Stimulated activated memory B cell treated with anti-CD40 and anti-IgM and Interleukin-4, amounts not matched to agents 10 μg/mL and 1 μg/mL and 100 μg/mL, for 72 hours (primary cell): ENCODE measurements at places on chromosomes 16 and 17.
A peak's percentile ranks its signal among the peaks of the same experiment; 100 is the strongest.

DNA sequence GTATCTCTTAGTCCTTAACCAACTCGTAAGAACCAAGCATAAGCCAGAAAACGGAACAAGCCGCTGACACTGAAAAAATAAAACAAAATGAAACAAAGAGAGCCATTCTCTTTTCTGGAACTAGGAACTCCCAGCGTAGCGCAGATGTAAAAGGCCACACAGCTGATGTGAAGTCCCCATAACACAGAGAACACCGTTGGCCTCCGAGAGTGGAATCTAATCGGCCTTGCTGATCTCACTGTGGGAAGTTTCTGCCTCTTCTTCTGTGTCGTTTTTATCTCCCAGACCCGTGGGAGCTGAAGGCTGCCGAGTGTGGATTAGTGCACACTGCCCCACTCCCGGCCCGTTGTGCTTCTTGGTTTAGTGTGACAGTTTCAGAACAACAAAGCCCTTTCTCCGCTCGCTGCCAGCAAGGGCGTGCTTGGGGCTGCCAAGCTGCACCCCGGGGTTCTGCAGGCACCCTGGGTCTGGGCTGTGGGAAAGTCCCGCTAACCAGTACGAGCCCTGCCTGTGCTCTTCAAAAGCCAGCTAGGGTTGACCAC is 21.7 kb downstream of the TTYH2 start:
- peak overlapping the region; percentile 60 for H3K27ac ChIP-seq
- peaks cover 14% of the 10 kb centered on the region for H3K4me1 ChIP-seq
- H3K36me3 ChIP-seq, result peaks cover 13% of the 10 kb centered on the region
- peak; percentile 49 for ATAC-seq
- peak overlapping the region; percentile 52 for H3K4me3 ChIP-seq

DNA sequence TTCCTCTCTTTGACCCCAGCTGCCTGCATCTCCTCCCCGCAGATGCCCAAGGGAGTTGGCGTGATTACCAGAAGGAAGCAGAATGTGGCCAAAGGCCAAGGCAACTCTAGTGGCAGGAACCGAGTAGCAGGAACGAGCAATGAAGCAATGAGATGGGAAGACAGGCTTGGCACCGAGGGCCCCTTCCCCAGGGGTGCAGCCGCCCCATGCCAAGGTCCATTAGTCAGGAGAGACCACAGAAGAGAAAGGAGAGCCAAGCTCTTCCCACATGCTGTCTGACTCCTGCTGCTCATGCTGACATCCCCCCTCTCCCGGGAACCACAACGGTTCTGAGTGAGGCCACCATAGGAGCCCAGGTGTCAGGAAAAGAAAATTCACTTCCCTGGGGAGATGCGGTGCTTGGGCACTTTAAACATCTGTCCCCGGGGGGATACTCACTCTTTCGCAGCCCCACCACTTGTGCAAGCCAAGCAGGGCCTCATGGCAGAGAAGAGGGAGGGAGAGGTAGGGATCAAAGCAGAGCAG is 67.4 kb downstream of the MYO18A start:
- no peak overlapping the region for H3K27ac ChIP-seq
- peaks cover 50% of the 10 kb centered on the region for H3K36me3 ChIP-seq
- H3K27me3 ChIP-seq, result no peaks in the 10 kb centered on the region
- no peak overlapping the region for H3K4me3 ChIP-seq

DNA sequence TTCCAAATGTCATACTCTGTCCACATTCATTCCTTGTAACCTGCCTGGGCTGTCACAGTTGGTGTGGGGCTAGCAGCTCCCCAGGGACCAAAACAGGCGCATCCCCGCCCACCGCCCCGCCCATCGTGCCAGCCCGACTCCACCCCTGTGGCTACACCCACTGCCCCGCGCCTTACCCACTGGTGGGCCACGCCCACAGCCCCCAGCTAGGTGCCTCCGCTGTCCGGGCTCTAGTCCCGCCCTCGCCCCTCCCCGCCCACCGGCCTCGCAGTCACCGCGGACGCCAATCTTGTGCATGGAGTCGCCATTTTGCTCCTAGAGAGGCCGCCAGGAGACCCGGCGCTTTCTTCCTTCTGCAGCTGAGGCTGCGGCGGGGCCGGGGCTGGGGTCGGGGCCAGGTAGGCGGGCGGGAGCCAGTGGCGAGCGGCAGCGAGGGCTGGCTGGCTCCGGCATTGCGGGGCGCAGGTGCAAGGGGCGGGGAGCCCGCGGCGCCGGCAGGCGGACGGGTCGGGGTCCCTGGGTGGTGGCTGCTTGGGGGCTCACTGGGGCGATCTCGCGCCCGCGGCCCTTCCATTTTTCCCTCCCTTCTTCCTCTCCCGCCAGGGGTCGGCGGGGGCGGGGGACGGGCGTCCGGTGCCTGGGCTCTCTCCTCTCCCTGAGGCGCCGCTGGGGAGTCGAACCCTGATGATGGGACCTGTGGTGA is at the start of gene PRPSAP2:
Gene PRPSAP2, plus strand, starts transcription at position 268 of the 703 bp plus-strand sequence. CDS start 7,703 bp downstream, outside the sequence.
- peak within 1 kb of the TSS; percentile 88 for H3K4me3 ChIP-seq
- peaks cover 52% of the 10 kb centered on the region for H3K4me1 ChIP-seq
- H3K27me3 ChIP-seq, result no peaks in the 10 kb centered on the region
- peak within 1 kb of the TSS; percentile 83 for H3K27ac ChIP-seq

- peaks cover 12% of the 10 kb centered on the region for H3K4me1 ChIP-seq
- H3K4me3 ChIP-seq, result peak overlapping the region; percentile 82
- peaks cover 10% of the 10 kb centered on the region for H3K27me3 ChIP-seq
- H3K27ac ChIP-seq, result peak overlapping the region; percentile 57
- no peaks in the 10 kb centered on the region for H3K36me3 ChIP-seq
Measured at GRCh38 chr17:489758-490329, 137.2 kb upstream of the RPH3AL start.

DNA sequence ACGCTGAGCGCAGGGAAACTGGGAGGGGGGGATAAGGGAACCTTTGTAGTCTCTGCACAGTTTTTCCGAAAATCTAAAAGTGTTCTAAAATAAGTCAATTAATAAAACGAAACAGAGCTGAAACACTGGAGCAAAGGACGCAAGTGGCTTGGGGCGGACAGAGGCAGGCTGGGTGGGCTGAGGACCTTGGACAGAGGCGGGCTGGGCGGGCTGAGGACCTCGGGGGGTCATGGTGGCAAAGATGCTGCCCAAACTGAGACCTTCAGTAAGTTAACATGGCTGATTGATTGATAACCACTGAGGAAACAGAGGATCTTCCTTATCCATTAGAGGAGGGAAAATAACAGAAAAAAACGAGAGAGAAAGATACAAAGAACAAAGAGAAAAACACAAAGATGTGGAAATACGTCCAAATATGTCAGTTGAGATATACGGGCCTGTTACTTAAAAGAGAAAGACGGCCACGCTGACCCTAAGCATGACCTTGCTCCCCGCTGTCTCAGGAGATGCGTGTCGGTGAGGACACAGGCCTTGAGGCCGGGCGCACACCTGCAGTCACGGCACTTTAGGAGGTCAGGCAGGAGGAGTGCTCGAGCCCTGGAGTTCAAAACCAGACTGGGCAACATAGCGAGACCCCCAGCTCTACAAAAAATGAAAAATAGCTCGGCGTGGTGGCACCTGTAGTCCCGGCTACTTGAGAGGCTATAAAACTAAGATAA is 76.1 kb upstream of the GNG13 start:
- peaks cover 42% of the 10 kb centered on the region for H3K36me3 ChIP-seq
- H3K27me3 ChIP-seq, result no peaks in the 10 kb centered on the region
- peak overlapping the region; percentile 95 for H3K27ac ChIP-seq
- peak overlapping the region; percentile 15 for H3K4me3 ChIP-seq

DNA sequence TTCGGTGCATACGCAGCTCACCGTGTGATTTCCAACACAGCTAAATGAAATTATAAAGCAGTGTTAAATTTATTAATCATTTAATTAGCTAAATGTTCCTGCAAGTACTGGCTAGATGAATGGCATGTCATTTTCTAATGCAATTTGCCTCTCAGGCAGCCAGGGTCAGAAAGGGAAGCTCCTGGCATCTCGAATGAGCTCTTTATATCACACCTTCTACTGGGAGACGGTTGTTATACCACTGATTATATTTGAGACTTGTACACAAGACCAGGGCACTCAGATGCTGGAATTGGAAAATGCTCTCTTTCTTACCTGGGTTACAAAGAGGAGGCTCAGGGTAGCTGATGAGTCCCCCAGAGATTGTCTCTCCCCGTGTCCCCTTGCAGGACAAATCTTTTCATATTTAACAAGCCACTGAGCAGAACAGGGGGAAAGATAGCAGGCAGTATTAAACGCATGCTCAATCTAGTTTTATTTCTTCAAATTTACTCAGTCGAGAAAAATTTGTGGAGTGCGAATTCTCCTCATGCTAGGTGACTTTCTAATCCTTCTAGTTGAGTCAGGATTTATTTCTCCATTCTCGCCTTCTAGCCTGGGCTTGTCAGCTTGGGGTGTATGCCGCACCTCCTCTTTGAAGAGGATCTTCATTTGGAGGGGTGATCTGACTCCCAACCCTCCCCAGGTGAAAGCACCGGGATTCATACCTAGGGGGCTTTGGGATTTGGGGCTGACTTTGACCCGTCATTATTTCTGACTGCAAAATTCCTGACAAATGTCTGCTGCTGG is 441.1 kb downstream of the MAF start:
- H3K27me3 ChIP-seq, result peaks cover 9% of the 10 kb centered on the region
- ATAC-seq, result no peak
- peaks cover 18% of the 10 kb centered on the region for H3K4me1 ChIP-seq
- no peaks in the 10 kb centered on the region for H3K36me3 ChIP-seq

DNA sequence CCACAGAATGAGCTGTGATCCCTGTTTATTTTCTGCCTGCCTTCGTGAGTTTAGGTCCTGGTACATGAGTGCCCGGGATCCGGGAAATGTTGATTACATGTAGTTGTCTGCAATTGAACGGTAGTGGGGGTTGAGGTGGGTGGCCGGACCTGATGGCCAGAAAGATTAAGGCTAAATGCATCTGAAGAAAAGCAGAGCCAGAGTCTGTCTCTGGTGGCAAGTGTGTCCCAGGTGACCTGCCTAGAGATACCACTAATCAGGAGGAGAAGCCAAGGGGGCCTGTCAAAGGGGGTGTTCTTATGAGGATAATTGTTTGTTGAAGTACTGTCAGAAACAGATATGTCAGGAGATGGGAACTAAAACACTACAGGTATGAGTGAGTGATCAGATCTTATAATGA is 154.0 kb upstream of the ASIC2 start:
- no peak overlapping the region for H3K27ac ChIP-seq
- no peaks in the 10 kb centered on the region for H3K27me3 ChIP-seq
- no peaks in the 10 kb centered on the region for H3K36me3 ChIP-seq
- H3K4me1 ChIP-seq, result no peaks in the 10 kb centered on the region
- no peak overlapping the region for H3K4me3 ChIP-seq
- ATAC-seq, result no peak
